ENCODE measurements at places on chromosomes 16 and 17.

DNA sequence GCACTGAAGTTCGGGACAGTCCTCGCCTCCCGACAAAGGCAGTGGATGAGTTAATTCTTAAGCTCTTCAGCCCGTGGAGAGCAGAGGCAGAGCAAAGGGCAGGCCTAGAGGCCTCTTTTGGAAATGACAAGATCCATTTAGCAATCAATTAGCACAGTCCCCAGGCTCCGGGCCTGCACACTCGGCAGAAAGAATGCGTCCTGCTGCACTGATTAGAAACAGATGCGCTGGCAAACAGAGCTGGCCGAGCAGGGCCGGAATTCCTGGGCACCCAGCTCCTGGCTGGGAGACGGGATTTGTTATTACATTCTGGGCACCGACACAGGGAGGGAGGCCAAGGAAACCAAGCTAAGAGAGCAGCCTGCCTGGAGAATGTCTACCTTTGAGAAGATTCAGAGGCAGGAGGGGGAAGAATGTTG is 162.9 kb downstream of the COPRS start:
- DNase-seq = no peak

- DNase-seq = no peak
These were observed 4.1 kb downstream of the SLC16A5 start for GRCh38 chr17:75091855-75092327.

DNA sequence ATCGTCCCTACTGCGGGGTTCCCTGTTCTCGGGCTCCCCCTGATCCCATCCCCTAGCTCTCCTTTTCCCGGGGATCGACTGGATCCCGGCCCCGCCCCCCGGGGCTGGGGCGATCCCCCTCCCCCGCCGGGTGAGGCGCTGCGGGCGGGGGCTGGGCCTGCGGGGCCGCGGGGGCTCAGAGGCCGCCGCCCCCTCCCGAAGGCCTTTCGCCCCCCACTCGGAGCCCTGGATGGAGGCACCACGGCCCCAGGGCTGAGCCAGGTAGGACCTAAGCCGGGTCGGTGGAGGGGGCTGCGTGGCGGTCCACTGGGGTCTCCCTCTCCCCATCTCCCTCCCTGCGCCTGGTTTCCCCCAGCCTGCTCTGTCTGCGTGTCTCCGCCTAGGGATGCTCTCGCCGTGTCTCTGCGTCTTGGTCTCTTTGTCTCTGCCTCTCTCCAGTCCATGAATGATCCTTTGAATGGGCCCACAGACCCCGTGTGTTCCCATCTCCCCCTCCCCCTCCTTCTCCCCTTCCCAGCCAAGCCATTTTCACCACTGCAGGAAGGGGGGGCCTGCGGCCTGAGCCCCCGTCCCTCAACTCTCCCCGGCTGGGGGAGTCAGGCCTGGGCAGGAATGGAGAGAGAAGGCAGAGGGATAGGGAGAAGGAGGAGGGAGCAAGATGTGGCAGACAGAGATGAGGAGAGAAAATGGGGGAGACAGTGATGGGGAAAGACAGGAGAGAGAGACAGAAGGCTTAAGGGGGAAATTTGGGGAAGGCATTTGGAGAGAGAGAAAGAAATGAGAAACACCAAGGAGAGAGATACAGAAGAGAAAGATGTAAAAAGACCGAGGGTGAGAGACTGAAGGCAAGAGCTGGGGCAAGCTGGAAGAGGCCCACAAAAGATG is 1.7 kb upstream of the TMEM256 start:
- DNase-seq = no peak

- no peak for DNase-seq
These were observed 11.4 kb upstream of the DUS1L start for GRCh38 chr17:82076785-82077591.

- no peak for DNase-seq
These were observed 71.5 kb downstream of the TNFRSF13B start for GRCh38 chr17:16900288-16900882.

GRCh38 chr17:32341141-32341856 is 674 bp downstream of the C17orf75 start:
- peak; percentile 50 for DNase-seq

DNA sequence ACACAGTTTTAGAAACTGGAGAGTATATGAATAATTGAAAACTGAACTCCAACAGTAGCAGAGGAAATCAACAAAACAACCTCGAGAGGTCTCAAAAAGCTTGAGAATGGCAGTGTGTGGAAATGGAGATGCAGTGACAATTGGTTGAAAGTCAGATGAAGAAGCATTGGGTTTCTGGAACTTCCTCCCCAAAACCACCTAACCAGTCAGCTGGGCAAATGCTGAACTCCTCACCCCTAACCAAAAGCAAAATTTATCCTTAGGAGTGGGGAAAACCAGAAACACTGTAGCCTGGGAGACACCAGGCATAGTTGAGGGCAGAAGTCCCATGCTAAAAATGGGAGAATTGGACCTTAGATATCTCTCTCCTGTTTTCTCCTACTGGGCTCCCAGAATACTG is 109.9 kb downstream of the TANC2 start:
- DNase-seq = no peak

GRCh38 chr16:9206156-9206555 is 114.7 kb downstream of the HAPSTR1 start:
- DNase-seq = no peak

DNA sequence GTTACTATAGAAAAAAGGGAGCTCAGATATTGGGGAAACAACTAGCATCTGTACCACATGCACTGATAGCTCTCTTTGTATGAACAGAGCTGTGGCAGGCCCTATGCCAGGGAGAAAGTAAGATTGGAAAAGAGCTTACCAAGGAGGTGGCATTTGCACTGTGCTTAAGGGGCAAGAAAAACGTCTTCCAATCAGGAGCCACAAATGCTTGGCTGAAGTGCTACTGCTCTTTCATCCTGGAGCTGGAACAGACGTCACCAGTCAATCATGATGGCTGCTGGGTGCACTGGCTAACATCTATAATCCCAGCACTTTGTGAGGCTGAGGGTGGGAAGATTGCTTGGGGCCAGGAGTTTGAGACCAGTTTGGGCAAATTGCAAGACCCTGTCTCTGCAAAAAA is 218.5 kb downstream of the SEC14L1 start:
- no peak for DNase-seq

- no peak for DNase-seq
These were observed 299.8 kb upstream of the ZFHX3 start for GRCh38 chr16:73347500-73348375.

DNA sequence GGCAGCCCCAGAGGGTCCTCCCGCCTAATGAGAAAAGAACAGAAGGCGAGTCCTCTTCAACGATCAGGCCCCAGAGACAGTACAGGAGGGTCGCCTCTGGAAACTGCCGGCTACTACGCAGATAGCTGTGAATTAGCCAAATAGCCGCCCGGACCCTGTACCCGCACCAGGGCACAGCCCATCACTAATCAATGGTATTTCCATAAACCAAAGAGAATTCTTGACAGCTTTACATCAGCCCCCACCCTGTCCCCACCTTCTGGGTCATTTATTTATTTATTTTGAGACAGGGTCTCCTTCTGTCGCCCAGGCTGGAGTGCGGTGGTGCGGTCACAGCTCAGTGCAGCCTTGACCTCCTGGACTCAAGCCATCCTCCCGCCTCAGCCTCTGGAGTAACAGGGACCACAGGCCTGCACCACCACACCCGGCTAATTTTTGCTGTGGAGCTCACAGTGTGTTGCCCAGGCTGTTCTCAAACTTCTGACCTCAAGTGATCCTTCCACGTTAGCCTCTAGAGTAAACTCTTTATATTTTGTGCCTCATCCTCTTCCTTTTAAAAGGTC is 805 bp upstream of the CLCN7 start:
- no peak for DNase-seq

GRCh38 chr16:2687531-2688308 is 5.4 kb downstream of the KCTD5 start:
- DNase-seq = no peak

DNA sequence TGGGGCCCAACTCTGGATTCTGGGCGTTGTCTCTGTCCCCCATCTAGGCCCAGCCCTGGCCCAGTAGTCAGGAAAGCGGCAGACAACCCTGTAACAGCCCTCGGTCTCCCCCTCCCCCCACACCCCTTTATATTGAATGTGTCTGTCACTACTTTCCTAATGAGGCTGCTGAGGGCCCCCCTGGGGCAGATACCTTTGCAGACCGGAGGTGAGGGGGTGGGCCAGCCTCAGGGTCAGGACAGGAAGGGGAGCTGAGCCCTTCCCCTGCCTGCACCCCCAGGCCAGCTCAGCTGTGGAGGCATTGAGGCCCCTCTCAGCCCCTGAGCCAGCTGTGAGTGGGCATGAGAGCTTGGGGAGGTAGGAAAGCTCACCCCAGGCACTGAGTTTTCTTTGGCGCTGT is 17.1 kb downstream of the RAI1 start:
- no peak for DNase-seq

- DNase-seq = no peak
These were observed 145.0 kb downstream of the SEC14L1 start for GRCh38 chr17:77285594-77286390.

- no peak for DNase-seq
These were observed 40.3 kb downstream of the CBFA2T3 start for GRCh38 chr16:88936556-88937205.

DNA sequence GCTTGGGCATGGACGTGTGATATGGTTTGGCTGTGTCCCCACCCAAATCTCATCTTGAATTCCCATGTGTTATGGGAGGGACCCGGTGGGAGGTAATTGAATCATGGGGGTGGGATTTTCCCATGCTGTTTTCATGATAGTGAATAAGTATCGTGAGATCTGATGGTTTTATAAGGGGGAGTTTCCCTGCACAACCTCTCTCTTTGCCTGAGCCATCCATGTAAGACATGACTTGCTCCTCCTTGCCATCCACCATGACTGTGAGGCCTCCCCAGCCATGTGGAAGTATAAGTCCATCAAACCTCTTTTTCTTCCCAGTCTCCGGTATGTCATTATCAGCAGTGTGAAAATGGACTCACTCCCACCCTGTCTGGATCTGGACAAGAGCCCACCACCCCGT is 393.4 kb downstream of the SEC14L1 start:
- no peak for DNase-seq

- no peak for DNase-seq
These were observed 326.5 kb downstream of the WWOX start for GRCh38 chr16:78425891-78426510.

GRCh38 chr16:31404353-31405064 is 11.4 kb downstream of the ITGAD start:
- no peak for DNase-seq

GRCh38 chr17:12730931-12731521 is 58.3 kb upstream of the ARHGAP44 start:
- no peak for DNase-seq
